Stimulated activated CD8-positive, alpha-beta memory T cell treated with anti-CD3 and anti-CD28 coated beads, Interleukin-7, amount 100 ng/mL, for 1 hour (primary cell): ENCODE measurements at places on chromosomes 4 and X.

- DNase-seq = no peak
Measured at GRCh38 chrX:31546126-31546525, 474.3 kb upstream of the FTHL17 start.

DNA sequence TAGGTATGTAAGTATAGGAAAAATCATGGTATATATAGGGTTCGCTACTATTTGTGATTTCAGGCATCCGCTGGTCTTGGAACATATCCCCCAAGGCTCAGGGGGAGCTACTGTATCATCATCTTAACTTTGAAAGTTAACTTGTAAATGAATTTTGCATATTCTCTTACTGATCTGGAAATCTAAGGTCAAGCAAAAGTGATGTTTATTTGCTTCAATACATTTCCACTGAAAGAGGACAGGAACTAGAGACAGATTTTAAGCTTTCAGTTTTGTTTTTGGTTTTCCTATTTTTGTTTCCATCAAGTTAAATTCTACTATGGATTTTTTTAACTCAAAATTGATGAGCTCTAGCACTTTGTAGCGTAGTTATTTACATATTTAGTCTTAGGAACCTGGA lies 56.2 kb downstream of the NAF1 start:
- DNase-seq = no peak

DNA sequence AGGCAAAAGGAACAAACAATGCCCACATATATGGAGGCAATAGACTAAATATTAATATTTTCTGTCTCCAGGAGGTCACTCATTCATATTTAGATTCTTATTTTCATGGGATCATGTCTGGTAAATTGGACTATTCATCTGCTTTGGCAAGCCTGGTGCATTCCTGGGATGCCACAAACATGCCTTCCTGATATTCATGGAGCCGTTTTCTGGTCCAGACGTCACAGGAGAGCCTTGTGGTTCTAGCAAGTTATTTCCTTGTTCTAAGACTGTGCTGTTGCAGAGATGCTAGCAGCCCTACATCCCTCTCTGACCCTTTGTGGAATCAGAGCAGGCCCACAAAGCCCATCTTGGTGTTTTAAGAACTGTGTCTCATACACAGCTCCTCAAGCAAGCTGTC lies 16.1 kb upstream of the EXOSC9 start:
- no peak for DNase-seq

DNA sequence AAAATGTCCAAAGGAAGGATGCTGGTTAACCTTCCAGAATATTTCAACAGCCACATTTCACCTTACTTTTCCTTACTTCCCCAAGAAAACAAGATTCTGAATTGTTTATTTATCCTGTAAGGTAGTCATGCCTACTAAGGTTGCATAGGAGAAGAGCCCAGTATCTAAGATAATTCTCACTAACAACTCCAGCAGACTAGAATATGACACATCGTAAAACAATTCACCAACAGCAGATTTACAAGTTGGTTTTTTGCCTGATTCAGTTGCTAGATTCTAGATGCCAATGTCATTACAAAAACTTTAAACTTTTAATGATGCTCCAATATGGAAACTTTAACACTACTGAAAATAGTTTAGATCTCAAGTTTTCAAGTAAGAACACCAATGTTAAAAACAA lies 176.4 kb downstream of the IL13RA2 start:
- no peak for DNase-seq

DNA sequence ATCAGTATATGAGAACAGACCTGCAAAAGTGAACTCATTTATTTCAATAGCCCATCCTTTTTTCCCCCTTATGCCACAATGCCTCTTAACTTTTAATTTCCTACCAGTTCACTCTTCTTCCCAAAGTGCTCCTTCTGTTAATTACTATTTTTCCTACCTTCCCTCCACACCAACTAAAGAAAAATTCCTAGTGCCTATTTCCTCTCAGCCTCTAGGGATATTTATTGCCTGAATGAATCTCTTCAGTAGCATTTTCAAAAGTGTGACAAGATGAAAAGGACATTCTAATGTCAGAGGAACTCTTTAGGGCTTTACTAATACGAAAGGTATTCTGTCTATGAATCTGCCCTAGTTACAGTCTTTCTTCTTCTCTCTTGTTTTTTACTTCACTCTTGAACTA lies 181.1 kb upstream of the SPRY1 start:
- DNase-seq = no peak

GRCh38 chr4:62619971-62620370 lies 1419.8 kb downstream of the ADGRL3 start:
- no peak for DNase-seq

DNA sequence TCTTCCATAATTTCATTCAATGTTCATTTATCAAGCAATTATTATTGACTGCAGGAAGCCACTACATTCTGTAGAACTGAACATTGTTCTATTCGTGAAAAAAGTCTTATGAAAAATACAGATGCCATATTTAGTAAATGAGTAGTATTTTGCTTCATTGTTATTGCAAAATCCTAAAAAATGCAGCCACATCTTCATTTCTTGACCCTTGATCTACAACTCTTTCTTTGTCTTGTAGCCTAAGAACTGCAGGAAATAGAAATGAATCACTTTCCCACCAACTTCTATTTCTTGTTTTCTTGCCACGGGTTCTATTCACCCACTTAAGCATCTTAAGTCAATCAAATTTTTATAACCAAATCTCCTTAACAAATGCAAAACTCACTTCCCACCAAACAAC lies 63.3 kb downstream of the KCNIP4 start:
- DNase-seq = no peak

- no peak for DNase-seq
Measured at GRCh38 chr4:54423066-54423465, 194.0 kb downstream of the PDGFRA start.

- no peak for DNase-seq
Measured at GRCh38 chrX:153379971-153380581, 21.1 kb downstream of the PNMA6E start.

- DNase-seq = no peak
Measured at GRCh38 chr4:150072906-150073714, 5.1 kb upstream of the DCLK2 start.

DNA sequence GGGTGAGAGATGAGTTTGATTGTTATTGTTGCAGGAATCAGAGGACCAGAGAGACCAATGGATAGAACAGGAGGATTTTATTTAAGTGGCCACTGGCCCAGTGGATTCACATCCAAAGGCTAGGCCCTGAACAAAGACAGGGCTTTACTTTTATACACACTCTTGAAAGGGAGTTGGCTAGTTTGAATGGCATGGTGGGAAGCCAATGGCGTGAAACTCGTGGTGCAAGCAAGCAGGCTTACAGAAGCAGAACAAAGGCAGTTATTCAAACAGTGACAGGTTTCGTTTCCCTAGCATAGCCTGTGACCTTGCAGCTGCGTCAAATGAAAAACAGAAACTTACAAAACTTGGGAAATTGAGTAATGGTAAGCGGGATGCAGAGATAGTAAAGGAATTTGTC lies 110.2 kb upstream of the PRDX4 start:
- DNase-seq = no peak

DNA sequence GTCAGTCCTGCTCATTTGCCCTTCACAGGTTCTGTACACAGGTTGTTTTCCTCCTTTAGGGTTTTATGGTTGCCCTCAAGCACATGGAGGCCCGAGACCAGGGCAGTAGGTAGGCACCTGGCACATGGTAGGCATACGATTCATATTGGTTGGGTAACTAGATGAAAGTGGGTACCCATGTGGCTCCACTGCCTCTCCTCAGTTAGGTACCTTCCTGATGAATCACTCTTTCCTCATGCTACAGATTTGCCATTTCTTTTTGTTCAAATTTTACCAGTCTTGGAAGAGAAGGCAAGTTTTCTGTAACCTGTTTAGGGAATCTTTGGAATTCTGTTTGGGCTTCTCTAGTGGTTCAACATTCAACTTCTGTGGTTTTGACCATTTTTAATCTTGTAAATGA lies 121.3 kb downstream of the FHIP1A start:
- no peak for DNase-seq

- no peak for DNase-seq
Measured at GRCh38 chrX:11409957-11410356, 116.7 kb downstream of the AMELX start.

DNA sequence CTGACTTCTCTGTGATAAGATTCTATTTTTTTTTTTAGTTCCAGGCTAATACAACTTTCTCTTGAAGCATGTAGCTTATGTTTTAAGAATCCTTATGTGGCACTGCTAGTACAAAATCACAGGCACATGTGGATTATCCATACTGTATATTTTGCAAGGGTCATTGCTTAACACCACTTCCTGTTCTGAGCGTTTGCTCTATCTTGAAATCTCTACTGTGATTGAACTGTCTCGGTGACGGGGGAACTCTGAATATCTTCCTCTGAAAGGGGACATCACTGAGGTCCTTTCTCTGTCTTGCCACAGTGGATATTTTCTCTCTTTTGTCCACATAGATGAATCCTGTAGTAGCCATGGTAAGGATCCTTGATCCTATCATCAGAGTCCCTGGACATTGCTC lies 2.1 kb upstream of the WFS1 start:
- DNase-seq = no peak

DNA sequence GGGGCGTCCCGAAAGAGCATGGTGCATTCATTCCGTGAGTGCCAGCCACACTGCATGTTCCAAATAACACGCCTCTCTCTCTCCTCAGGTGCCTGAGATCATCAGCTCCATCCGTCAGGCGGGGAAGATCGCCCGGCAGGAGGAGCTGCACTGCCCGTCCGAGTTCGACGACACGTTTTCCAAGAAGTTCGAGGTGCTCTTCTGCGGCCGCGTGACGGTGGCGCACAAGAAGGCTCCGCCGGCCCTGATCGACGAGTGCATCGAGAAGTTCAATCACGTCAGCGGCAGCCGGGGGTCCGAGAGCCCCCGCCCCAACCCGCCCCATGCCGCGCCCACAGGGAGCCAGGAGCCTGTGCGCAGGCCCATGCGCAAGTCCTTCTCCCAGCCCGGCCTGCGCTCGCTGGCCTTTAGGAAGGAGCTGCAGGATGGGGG lies 54.2 kb downstream of the PTTG2 start:
- DNase-seq = no peak

DNA sequence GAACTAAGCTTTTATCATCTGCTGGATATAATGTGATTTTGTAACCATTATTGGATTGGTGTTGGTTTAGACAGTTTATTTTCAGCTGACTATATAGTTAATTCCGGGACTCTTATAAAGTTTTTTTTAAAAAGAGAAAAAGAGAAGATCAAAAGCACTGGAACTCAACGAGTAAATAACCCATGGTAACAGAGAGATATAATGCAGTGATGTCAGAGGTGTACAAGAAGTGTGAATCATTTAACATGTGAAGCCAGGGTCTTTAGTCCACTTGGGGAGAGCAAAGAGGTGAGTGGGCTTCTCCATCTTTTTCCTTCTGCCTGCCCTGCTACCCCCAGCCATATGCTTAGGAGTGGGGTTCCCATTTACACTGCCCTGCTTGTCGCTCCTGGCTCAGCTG lies 3.2 kb downstream of the TMEM165 start:
- no peak for DNase-seq
